ENCODE measurements at places on chromosomes 3 and 15. TPM values are rescaled to one million over a fixed set of nuclear protein-coding genes. Genes with fewer than 3 reads are reported as not detected.

The TPRG1 gene
- total RNA-seq: 28.6 TPM

The MCF2L2 gene
- total RNA-seq: 3.5 TPM

DNA sequence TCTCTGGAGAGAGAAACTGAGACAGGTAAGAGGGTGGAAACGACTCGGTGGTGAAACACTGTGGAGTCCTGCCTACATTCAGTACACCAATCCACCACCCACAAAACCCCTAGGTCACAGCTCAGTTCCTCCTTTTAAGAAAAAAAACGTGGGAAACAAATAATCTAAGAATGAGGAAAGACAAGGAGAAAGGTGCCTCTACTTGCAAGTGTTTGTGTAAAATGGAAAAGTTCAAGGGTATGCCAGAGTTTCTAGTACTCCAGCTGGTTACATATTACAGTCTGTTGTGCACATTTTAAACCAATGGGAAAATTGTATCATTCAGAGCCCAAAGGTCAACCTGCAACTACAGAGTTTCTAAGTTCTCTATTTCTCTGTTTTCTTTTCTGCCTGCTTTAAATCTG, 32.2 kb downstream of the HGD start:
- no peak for DNase-seq

DNA sequence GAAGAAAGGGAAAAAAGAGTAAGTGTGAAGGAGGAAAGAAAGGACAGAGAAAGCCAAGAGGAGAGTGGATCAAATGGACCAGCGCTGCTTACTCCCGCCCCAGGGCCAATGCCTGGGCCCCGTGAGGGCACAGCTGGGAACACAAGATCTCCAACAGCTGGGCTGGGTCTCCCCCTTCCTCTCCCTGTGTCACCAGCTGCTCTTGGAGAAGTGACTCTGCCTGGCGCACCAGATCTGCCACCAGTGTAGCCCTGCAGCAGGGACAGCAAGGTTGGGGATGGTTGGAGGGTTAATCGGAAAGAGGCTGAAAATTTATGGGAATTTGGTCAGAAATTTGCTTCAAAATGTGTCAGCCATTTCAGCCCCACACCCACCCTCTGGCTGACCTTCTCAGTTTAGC, 8.4 kb downstream of the CDAN1 start:
- no peak for DNase-seq

DNA sequence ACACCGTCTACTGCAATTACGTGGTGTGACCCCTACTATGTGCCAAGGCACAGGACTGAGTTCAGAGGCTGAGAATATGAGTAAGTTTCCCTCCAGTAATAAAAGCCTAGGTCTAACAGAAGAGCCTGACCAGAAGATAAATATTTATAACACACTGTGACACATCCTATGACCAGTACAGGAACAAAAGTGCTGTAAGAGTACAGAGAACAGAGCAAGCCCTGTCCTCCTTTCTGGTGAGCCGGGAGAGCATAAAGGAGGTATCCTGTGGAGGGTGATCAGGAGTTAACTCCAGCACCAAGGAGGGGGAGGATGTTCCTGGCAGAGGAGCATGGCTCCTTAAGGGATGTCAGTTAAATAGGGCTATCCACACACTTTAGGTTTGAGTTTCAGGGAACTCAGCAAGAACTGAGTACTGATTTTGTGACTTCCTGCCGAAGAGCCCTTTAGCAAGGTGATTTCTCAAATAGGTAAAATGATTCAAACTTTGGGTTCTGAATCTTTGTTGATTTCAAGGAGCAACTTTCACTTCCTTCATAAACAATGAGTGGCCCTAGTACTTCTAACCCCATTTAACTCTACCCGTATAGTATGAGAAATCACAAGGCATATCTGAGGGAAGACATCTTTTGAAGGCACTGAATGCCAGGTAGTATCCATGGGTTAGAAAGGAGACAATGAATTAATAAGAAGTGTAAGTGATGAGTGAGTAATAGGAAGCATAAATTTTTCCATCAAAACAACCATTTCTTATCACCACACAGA, 198.0 kb downstream of the THRB start:
- no peak for DNase-seq

- no peak for DNase-seq
These were observed 781 bp upstream of the DAG1 start for GRCh38 chr3:49469037-49469935.

DNA sequence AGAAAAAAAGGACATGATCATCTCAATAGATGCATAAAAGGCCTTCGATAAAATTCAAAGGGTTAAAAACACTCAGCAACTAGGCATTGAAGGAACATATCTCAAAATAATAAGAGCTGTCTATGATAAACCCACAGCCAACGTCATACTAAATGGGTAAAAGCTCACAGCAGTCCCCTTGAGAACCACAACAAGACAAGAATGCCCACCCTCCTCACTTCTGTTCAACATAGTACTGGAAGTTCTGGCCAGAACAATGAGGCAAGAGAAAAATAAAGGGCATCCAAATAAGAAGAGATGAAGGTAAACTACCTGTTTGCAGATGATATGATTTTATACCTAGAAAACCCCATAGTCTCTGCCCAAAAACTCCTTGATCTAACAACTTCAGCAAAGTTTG, 619.7 kb upstream of the LMCD1 start:
- DNase-seq: no peak

DNA sequence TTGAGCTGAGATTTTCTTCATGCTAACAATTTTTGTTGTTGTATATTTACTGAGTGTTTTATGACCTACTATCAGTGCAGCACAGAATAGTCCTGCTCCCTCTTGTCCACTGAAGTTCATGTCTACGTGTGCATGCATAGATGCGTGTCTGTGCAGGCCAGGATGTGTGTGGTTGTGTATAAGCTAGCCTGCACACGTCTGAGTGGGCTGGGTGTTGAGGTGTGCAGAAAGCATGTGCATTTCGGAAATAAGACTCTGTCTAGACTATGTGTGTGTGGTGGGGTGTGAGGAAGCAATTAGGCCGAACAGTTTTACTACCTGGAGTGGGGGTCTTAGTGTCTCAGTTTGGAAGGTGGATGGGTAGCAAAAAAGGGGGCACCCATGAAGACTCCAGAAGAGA, 39.2 kb downstream of the ATP2B2 start:
- DNase-seq: no peak

DNA sequence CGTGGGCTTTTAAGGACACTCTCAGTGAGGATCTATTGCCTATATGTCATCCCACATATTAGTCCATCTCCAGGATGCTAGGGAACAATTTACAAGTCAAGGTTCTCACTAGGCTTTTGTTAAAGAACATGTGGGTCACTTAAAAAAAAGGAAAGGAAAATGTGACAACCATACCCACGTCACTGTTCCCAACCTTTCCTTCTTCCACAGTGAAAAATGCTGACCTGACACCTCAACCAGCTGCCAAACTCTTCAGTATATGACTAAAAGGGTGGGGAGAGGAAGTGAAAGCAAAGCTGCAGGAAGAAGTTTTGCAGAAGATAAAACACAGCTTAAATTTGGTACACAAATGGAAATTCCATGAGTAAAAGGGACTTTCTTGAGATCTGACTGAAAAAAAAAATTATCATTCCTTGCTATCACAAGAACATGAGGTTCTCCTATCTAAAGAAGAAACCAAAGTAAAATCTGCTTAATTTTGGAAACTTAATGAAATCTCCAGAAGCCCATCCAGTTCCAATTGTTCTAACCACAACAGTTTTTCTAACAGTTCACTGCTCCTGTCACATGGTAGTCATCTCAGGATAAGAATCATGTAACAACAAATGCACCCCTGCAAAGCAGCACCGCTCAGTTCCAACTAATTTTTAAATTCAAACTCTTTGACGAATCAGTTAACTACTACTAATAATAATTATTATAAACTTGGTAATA, 117.0 kb upstream of the TSPAN3 start:
- DNase-seq: no peak

Measured in CD8-positive, alpha-beta memory T cell (primary cell).